ENCODE measurements at places on chromosomes 11 and 22.

DNA sequence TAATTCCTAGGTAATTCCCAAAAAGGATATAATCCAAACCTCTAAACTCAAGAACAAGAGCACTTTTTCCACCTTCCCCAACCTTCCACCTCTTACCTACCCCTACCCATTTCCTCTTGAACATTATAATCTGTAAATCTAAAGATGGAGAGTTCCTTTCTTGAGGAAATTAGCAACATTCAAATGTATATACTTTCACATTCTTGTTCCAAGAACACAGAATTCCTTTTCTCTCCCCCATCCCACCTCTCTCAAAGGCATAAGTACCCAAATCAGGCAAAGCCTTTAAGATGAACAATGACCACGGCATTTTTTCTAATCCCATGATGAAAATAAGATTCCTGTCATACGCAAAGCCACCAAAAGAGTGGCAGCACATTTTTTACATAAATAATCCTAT, 18.3 kb downstream of the RRAS2 start:
- no peak for DNase-seq

DNA sequence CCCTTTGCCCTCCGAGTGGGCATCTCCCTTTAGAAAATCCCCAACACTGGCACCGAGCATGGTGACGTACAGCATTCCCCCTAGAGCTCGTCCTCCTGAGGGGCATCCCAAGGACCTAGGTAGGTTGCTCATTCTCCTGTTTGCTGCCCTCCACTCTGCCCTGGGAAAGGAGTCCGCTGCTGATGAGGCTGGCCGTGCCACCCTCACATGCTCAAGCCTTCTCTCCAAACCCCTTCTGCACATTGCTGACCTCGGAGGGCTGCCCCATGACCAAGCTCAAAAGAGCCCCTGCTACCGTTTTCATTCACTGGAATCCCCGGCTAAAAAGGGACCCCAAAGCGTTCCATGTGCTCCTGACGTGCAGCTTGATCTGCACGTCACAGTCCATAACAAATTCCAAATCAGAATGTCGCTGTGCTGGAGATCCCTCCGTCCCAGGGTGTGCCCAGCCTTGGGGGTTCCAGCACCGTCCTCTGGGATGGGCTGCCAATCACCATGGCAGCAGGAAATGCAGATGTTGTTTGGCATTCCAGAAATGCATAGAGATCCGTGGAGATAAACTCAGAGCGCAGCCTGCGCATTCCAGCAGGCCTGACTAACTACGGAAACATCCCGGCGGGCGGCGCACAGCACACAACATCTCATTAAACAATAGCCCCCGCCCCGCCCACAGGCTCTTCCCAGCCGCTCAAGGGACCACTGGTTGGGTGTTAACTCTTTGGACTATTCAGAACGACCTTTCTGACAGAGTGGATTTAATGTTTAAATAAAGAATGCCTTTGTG, 26.3 kb upstream of the GNB1L start:
- DNase-seq = no peak

DNA sequence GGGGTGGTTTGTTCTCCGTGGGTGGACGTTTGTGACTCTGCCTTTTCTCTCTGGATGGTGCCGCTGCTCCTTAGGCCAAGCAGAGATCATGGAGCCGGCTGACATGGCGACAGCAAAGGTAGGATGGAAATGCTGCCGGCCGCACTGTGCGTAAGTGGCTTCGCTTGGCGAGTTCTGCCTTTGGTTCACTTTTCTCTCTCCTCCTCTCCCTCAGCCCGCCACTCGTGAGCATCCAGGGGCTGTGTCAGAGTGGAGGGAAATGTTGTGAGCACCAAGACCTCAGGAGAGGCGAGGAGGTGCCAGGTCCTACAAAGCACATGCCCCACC, 80.5 kb downstream of the GRAMD1B start:
- DNase-seq = no peak

- no peak for DNase-seq
These were observed 76.5 kb upstream of the SYT13 start for GRCh38 chr11:45362636-45363035.

DNA sequence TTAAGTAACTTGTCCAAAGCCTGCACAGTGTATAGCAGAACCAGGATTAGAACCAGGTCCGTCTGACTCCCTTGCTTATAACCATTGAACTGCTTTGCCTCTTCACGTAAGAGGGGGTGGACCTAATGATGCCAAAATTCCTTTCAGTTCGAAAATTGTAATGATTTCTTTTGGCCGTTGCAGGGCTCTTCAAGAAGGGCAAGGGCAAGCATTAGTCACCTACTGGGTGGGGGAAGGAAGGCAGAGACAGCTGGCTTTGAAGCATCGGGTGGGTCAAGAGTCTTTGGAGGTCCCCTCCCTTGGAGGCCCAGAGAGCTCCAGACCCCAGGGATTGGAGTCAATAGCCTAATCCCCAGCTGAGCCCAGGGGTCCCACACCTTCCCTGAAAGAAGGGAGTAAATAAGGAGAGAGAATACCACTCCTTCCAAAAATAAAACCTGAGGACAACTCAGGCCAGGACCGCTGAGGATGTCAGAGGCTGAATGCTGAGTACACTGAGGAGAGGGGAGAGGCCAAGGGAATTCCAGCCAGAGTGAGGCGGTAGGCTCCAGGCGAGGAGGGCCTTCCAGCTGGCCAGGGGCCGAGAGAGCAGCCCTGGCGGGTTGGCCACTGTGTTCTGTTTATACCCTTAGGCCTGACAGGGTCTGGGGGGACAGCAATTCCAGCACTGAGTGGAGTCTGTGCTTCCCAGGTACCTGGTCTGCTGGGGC, 14.1 kb downstream of the CREB3L1 start:
- DNase-seq = no peak

DNA sequence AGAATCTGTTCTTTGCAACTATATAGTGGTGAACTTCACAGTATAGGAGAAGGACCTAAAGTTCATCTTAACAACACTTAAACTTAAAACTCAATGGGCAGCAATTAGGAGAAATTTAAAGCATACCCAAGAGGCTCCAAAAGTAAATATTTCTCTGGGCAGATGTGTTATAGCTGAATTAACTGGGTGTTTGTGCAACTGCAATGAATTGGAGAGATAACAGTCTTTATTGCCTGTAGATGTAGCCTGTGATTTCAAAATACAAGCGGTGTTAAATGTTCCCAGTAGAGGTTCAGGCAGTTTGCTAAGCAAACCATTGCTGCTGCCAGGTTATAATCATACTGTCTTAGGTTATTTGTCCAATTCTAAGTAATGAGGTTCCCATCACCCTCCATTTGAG, 294.1 kb upstream of the MTNR1B start:
- DNase-seq = no peak

- no peak for DNase-seq
These were observed 13.7 kb downstream of the SCN4B start for GRCh38 chr11:118138839-118139420.

DNA sequence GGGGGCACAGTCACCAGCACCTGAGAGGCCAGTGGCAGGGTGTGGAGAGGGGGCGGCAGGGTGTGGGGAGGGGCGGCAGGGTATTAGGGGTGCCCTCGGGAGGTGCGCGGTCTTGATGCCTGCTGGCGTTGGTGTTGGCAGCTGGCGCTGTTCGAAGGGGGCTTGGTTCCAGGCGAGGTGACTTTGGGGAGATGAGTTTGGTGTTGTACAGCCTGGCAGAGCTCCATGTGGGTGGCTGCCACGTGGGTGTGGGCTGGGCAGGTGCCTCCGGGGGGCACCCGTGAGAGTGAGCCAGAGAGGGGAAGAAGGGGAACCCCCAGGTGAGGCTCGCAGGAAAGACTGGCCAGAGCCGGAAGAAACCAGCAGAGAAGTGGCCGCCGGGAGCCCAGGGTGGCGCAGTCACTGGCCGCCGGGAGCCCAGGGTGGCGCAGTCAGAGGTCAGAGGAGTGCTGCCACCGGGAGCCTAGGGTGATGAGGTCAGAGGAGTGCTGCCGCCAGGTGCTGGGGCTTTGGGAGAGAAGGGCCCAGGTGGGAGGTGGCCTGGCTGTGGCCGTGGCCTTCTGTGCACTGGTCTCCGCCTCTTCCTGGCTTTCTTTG, 44.7 kb downstream of the MUC6 start:
- no peak for DNase-seq

DNA sequence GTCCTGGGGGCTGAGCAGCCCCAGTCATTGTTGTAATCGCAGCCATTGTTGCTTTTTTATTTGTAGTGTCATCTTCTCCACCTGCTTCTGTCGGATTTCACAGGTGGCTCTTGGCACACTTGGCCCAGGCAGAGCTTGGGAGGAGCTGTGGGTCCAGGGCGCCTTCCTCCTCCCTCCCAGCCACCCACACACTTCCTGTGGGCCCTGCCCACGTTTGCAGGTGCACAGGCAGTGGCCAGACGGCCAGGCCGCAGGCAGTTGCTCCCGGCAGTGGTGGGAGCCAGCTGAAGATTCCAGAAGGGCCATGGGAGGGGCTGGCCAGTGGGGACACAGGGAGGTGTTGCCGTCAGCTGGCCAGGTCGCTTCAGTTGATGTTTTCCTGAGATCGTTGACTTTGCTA, 1191.9 kb downstream of the BRD1 start:
- no peak for DNase-seq

DNA sequence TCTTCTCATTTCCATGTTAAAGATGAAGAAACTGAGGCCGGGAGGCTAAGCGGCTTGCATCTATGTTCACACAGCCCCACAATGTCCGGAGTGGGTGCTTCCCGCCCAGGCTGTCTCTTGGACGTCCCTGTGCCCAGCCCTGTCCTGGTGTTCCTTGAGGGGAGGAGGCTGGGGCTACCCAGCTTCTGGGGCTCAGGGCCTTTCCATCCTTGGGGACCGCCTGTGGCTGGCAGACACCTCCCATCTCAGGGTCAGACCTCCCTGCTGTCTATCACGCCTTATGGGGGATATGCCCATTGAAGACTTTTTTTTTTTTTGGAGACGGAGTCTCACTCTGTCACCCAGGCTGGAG, 95.5 kb downstream of the WNT7B start:
- DNase-seq = no peak

GRCh38 chr22:17046566-17047348, 38.0 kb upstream of the IL17RA start:
- DNase-seq = no peak

DNA sequence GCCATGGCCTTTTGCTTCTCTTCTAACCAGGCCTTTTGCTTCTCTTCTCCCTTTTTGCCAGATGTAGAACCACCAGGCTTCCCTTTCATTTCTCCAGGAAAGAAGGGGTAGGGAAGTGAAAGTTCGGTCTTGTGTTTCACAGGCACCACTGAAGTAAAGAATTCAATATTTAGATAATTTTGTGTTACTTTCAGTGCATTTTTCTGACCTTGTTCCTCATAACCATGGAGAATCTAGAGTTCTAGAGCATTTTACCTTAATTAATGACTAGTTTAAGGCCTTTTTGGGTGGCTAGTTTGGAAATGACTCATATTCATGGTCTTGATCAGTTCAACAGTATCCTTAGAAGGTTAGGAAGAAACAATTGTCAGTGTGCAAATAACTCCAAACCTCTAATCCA, 22.7 kb downstream of the GRAMD1B start:
- no peak for DNase-seq

GRCh38 chr11:24588081-24588480, 91.2 kb downstream of the LUZP2 start:
- no peak for DNase-seq

All from activated naive CD8-positive, alpha-beta T cell treated with anti-CD3 and anti-CD28 coated beads for 36 hours (primary cell).